Subcutaneous preadipocyte (primary cell): ENCODE measurements at places on chromosomes 3 and 15. TPM values are rescaled to one million over a fixed set of nuclear protein-coding genes. Genes with fewer than 3 reads are reported as not detected.

The APOD gene
- 45.4 and 204 TPM in 2 replicates for total RNA-seq

The BLM gene
- total RNA-seq: 5.9 and 12.1 TPM in 2 replicates

The CFAP100 gene
- not detected in 2 replicates for total RNA-seq

The SLC2A2 gene
- not detected in 2 replicates for total RNA-seq

The ADAMTS7 gene
- 12.1 and 19.0 TPM in 2 replicates for total RNA-seq

The GPR62 gene
- 0.20 TPM in 1 of 2 replicates, not detected in the other for total RNA-seq
